ENCODE measurements at places on chromosomes 6 and 20.

DNA sequence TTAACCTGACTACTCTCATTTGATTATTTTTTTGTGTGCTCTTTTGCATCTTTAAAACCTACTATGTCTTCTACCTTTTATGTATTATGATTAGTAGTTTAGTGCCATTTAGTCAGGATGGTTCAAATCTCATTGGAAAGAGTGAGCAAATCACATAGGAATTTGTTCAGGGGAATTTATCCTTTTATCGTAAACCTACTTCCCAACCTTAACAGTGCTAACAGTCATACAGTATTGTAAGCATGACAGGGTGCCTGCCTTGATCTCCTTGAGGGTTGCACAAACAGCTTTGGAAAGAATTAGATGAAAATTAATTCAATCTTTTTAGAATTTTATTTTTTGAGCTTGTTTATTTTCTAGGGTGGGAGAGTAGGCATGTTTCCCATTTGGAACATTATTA is 18.3 kb downstream of the RNF8 start:
- no peak for DNase-seq

- no peak for DNase-seq
Observed at GRCh38 chr6:41680182-41680965, 42.1 kb downstream of the MDFI start.

GRCh38 chr20:9180481-9181257 is 111.8 kb downstream of the PLCB4 start:
- no peak for DNase-seq

DNA sequence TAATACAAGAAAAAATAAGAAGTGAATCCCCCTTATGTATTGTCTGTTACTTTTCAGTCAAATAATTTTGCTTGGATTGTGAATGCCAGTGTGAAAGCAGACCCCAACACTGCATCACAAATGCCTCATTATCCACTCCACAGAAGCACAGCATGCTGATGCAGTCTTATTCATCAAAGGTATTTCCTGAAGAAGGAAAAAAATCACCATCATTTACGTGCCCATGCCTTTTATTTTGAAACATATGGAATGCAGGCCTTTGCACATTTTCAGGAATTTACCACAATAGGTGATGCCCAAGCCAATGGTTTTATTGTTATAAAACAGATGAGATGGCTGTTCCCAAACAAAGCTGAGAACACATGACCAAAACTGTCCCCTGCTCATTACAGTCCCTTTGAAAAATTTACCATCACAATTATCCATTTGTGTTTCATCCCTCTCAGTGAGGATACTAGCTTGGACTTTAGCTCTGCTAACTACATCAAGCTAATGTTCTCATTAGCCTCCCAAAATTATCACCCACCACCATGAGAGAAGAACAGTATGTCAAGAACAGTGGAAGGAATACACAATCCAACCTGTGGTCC is 180.6 kb upstream of the HTR1E start:
- DNase-seq = no peak

- DNase-seq = no peak
Observed at GRCh38 chr20:3068075-3068474, 3.3 kb upstream of the OXT start.

DNA sequence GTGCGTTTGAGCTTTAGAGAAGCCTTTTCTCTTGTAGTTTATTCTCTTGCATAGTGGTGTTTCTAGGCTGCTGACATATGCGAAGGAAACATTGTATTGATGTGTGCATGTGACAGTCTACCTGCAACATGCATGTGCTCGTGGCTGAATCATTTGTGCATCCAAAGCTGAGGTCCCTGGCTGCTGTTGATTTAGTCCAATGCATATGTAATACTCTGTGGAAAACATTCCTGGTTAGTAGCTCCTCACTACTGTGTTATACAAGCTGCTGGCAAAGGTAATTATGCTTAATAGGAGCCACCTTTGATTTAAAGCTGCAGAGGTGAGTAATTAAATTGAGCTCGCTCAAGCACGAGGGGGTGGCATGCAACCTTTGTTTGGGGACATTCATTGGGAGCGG is 24.5 kb downstream of the TSHZ2 start:
- no peak for DNase-seq

- DNase-seq = no peak
Observed at GRCh38 chr20:63072991-63073737, 66.4 kb upstream of the BHLHE23 start.

- no peak for DNase-seq
Observed at GRCh38 chr6:34904990-34905613, 16.0 kb downstream of the ANKS1A start.

DNA sequence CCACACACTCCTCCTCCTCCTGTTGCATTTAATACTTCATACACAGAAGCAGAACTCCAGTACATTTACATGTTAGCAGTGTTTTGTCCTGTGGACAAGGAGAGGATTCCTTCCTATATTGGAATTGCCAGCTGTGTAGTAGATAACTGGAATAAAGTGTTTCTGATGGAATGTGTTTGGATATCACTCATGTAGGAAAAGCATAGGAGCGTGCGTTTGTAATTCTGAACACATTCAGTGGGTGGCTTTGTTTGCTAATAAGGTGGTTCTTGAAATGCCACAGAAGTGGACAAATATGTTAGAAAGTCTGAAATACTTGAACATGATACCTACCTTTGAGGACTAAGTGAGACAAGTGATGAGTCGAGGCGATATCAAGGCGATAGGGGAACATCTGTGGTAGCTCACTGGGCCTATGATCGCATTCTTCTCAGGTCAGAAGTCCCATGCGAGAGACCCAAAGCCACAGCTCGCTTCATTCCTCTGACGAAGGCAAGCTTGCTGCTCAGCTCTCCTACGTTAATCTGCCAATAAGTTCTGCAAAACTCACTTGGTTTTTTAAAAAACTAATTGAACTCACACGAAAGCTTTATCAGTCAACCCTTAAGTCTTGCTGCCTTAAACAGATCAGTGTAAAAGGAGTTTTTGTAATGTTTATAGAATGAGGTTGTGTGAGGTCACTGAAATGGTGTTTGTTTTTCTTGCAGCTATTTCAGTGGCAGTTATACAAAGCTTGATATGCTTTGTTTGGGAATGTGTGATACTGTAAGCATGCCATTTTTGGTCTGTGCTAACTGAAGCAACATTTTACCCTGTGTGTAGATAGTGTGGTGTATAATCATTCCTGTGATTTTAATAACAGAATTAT is 159.9 kb downstream of the SOX4 start:
- no peak for DNase-seq

- no peak for DNase-seq
Observed at GRCh38 chr6:97150932-97151331, 132.1 kb downstream of the MMS22L start.

DNA sequence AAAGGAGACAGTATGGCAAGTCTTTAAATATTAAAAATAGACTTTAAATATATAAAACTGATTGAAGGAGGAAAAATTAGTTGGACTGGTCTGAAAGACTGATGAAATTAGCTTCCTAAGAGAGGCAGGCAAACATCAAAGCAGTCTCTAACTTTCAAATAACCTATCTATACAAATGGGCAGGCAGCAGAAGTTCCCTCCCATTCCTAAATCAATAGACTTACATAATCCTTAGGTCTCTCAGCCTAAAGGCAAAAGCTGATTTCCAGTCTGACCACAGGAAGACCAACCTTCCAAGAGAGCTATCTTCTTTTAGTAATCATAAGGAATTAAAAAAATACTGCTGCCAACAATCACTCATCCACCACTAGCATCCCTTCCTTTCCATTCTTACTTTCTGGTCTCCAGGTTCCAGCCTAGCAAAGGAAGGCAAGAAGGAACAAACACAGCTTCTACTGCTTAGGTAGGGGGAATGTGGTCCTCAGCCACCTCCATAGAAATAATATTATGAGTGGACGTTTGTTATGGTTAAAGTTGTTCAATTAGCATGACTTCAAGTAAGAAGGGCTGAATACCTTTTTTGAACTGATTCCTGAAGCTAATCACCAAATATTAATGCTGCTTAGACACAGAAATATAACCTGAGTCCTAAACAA is 44.1 kb downstream of the SESN1 start:
- no peak for DNase-seq

- no peak for DNase-seq
Observed at GRCh38 chr20:5470943-5471342, 154.2 kb upstream of the PROKR2 start.

- DNase-seq = no peak
Observed at GRCh38 chr6:6584310-6585002, 4.1 kb upstream of the LY86 start.

DNA sequence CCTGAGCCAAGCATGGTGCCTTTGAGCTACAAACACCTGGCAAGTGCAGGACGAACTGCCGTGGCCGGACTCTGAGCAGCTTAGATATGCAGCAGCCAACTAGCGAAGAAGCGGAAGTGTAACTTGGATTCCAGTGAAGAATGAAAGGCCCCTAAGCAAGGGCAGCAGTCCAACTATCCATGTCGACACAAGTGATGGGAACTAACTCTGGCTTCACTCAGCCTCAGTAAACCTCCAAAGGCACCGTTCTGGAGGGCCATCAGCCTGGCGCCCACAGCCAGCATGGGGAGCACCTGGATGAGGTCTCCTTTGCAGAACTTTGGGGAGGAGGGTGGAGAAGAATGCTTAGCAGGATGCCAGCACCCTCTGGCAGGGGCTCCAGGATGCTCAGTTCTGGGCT is 78.4 kb upstream of the MLN start:
- no peak for DNase-seq
